ENCODE measurements at places on chromosomes 1 and 21.

DNA sequence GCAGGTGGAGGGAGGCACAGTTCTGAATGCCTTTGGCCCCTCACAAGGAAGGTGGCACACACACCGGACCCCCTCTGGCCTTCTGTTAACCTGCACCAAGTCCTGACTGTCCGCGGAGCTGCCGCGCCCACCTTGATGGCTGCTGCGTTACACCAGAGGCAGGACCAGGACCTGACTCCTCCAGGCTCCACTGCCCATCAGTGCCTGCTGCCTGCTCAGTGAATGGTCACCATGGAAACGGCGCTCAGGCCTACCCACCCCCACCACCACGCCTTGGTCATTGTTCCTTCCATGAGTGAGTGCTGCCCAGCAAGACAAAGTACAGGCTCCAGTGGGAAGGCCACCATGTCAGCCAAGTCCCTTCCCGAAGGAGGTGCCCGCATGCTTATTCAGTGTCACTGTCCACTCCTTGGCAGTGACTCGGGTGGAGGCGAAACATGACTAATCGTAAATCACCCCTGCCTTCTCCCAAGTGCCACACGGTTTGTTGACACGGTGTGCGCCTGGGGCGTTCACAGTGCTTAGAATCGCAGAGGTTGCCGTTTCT is 57.3 kb downstream of the SLC37A1 start:
- DNase-seq = no peak

DNA sequence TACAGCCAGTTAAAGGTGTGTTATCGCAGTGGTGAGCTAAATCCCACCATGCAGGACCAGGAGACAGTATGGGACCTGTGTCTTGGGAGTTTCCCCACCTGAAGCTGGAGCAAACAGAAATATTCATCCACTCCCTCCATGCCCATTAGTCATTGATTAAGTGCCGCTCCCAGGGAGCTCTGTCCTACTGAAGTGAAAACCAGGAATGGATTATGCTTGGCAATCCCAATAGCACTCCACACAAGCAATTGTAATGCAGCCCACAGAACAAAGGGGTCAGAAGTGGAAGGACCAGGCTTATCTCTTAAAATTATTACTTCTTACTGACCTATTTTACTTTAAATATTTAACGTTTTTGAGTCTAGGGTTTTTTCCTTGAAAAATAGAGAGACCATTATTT is 1005.4 kb downstream of the ADGRL2 start:
- DNase-seq = no peak

- DNase-seq = peak; percentile 25
Measured at GRCh38 chr1:210448297-210448892, 119.7 kb downstream of the HHAT start.

- DNase-seq = no peak
Measured at GRCh38 chr21:36549470-36549869, 69.5 kb upstream of the CLDN14 start.

GRCh38 chr1:33358114-33358794 is 37.4 kb upstream of the A3GALT2 start:
- no peak for DNase-seq

DNA sequence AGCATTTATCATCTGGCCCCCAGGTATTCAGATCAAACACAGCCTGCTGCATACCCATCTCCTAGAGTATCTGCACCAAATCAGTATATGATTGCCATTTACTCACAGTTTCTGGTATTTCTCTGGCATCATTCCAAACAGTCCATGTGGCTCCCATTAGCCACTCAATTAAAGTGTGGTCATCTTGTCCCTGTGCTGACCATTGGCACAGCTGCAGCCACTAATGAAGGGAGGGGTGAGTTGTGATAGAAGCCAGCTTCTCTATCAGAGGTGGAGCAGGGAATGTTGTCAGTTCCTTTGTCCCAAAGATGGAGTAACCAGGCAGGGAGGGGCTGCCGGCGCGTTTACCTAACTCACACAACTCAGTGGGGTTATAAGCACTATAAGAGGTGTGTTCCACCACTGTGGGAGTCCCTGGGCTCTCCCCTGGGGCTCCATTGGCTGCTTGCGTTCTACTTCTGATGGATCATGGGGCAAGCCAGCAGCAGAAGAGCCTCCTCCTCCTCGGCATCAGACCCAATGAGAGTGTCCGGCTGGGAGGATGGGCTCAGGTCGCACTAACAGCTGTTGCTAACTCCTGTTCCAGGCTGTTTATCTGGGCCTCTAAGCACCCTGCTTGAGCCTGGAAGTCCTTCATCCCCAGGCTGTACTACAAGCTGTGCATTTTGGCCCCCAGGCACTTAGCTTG is 108.6 kb downstream of the GDAP2 start:
- no peak for DNase-seq

- DNase-seq = no peak
Measured at GRCh38 chr21:42654179-42654912, 925 bp downstream of the PDE9A start.

DNA sequence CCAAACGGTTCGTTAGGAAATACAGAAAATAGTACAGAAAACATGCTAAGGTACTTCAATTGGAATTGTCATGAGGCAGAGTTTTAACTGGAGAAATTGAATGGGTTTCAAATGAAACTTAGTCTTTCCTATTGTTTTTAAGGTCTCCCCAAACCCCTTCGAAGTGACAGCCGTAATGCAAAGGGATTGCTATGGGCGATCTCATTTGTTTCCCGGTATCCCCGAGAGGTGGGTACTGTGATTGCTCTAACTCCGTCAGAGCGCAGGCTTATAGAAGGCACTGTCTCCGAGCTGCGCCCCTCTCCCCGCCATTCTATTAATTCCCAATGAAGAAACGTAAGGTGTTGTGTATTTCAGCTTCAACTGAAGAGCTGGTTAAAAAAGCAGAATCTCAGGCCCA is 22.0 kb upstream of the RNF187 start:
- DNase-seq = no peak

GRCh38 chr1:59528471-59528870 is 231.6 kb downstream of the FGGY start:
- DNase-seq = no peak

DNA sequence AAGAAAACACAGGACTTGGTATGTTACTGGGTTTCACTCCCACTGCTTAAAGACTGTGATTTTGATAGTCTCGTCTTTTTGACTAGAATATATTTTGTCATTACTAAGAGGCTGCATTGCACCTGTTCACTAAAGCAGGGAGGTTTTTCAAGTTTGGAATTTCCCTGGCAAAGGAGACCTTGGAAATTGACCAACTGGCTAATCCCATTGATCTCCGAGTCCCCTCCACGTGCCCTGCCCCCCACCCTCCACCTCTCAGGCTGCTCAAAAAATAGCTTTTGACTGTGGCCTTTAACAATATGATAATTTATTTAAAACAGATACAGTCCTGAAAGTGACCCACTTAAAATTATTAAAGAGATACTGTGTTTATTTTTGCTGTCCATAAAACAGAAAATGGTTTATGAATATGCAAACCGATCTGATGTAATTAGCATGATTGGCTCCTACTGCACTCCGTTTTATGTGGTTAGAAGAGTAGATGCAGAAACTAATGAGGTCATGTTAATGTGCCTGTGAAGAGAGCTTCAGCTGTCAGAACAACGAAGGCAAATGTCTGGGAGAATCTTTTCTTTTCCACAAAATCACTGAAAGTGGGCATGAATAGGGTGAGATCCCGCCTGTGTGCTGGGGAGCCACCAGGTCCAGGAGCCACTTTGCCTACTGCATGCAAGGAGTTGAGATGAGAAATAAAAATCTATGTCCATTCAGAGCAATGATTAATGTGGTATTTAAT is 361.5 kb downstream of the RRAGC start:
- no peak for DNase-seq

DNA sequence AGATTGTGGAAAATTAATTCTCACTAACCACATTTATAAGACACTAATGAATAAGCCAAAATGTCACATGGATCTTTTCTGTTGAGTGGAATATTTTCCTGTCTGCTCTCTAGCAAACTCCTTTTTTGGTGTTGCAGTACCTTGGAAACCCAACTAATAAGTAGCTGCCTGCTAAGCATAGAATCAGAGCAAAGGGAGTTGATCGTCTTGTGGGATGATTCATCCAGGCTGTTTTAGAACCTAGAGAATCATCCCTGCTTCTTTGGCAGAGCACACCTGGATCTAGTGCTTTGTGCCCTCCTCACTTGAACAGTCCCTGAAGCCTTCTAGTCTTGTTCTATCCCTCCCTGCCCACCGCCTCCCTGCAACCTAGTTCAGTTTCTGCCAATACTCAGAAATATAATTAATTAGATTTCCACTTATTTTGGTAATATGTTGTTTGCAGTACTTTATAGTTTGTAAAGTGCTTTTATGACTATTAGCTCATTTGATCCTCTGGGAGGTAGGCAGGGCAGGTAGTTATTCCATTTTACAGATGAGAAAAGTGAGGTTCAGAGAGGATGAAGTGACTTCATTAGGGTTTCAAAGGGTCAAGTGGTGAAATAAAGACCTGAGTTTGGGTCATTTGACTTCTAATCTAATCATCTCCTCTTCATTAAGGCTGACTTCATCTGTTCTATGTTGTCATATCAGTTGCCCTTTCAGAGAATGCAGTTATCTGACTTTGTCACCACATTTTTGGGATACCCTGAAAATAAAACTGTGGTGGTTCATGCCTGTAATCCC is 2.5 kb downstream of the AGO4 start:
- DNase-seq = no peak

- DNase-seq = no peak
Measured at GRCh38 chr1:36199934-36200741, 24.1 kb upstream of the THRAP3 start.

GRCh38 chr1:4724695-4725250 is 70.4 kb downstream of the AJAP1 start:
- DNase-seq = no peak

DNA sequence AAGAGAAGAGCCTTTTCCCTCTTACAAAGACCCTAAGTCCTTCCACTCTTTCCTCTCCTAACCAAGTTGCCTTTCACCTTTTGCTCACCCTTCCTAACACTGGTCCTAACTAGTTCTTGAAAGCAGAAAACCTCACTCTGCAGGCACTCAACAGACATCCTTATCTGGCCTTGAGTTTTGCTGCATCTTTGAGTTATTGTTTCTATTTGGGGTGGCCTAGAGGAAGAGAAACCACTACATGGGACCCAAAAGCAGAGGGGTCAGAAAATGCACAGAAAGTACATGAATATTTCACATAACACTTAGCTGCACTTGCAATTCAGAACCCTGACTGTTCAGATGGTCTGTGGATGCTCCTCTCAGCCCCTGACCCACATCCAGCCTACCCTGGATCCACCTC is 178.3 kb upstream of the SYT6 start:
- no peak for DNase-seq

GRCh38 chr1:20223551-20224419 is 37.5 kb upstream of the PLA2G2C start:
- no peak for DNase-seq

DNA sequence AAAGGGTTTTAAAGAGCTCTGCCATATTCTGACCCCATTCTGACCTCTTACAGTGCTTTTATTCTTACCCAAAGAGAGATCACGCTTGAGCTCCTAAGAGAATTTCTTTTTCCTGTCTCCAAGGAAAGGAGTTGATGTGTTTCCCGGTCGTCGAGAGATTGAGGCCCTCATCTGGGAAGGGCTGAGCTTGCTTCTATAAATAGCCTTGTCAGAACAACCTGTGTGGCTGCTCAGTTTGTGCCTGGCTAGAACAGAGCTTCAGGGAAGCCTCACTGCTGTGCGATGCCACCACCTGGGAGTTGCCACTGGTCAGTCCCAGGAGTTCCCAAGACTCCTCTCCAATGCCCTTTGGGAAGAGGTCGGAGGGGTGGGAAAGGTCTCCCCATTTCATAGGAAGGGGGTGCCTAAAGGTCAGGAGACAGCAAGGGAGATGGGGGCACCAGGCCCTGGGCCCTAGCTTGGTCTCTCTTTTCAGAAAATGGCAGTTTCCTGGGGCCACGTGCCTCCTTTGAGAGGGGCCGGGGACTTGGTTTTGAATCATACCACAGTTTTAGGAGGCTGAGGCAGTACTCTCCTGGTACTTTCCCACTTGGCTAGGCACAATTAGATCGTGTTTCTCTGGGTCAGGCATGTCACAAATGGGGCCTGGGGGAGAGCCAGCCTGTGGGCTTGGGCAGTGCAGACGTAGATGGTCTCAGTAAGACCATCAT is 52.1 kb downstream of the EIF2D start:
- DNase-seq = peak; percentile 64

GRCh38 chr1:204924013-204924759 is 53.5 kb downstream of the NFASC start:
- no peak for DNase-seq

GRCh38 chr1:30631700-30632099 is 91.7 kb downstream of the MATN1 start:
- no peak for DNase-seq

GRCh38 chr1:171379846-171380245 is 65.9 kb downstream of the FMO4 start:
- DNase-seq = no peak

DNA sequence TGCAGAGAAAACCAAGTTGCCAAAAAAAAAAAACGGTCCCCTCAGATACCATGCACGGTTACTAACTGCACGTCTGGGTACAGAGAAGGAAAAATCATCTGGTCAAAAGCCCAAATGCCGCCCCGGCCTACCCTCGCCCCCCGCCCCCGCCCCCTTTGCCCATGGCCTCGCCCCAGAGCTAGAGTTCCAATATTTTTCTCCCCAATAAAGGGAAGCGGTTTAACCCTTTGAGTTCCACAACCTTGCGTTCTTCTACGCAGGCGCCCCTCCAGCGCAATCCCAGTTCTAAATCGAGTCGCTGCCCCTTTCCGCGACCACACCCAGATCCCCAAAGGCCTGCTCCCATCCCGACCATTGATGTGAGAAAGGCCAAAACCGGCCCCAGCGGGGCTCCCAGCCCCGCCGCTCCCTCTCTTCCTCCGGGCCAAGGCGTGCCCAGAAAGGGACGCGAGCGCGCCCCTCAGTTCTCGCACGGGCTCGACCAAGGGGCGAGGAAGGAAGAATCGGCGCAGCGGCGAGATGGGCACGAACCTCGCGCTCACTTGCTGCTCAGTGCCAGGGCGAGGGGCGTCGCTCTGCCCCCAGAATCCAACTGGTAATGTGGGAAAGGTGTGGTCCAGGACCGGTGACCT is 797 bp downstream of the WDR47 start:
- DNase-seq = peak; percentile 31

GRCh38 chr1:40438391-40439015 is 11.8 kb upstream of the ZFP69B start:
- DNase-seq = no peak

GRCh38 chr1:231515748-231516147 is 12.7 kb upstream of the TSNAX start:
- no peak for DNase-seq

GRCh38 chr21:45993210-45994085 is 11.9 kb downstream of the COL6A1 start:
- peak; percentile 1 for DNase-seq

DNA sequence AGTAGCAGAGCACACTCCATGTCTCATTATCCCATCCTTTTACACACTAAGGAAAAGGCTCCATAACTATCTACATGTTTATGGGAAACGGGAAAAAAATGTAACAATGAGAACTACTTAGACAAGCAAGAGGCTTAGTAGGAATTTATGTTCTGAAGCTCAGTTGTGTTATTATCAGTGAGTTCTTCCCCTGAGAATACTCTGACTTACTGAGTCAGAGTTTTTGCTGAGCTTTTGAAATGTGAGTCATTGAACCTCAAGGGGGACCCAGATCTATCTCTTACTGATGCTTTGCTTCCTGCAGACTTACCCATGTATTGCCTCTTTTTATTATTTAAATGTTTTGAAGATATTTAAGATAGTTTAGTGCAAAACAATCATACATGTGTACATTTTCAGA is 20.1 kb downstream of the CFHR5 start:
- DNase-seq = no peak
